ENCODE measurements at places on chromosomes 3 and 15.
A peak's percentile ranks its signal among the peaks of the same experiment; 100 is the strongest.

GRCh38 chr15:88218557-88219221 is 37.9 kb downstream of the NTRK3 start:
- no peak for DNase-seq
- H3K4me3 ChIP-seq = no peak overlapping the region
- no peak overlapping the region for H3K27ac ChIP-seq
- no peaks in the 10 kb centered on the region for H3K27me3 ChIP-seq
- no peaks in the 10 kb centered on the region for H3K36me3 ChIP-seq

DNA sequence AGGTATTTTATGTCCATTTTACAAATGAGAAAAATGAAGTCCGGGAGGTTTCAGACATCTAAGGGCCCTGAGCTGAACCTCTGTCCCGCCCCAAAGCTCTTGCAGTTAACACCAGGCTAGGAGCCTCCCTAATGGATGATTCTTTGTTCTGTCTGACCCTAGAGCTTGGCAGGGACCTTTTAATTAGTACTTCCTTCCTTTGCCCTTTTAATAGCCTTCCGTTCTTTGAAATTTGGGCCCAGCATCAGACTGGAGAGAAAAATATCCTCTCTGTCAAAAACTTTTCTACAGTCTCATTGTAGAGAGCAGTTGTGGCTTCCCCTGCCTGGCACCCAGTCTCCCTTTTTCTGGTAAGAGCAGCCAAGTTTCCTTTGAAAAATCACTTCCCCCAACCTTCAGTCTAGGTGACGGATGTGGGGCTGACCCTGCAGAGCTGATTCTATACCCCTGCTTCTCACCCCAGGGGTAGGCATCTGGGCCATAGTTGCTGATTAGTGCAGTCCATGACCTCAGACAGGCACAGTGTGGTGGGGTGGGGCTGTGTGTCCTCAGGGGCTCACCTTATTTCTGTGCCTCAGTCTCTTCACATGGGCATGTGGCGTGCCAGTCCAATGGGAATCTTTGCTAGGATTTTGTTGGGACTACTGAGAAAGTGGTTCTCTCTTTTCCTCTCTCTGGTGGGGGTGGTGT is 220.4 kb downstream of the ADAMTS9 start:
- no peak overlapping the region for H3K27ac ChIP-seq
- peaks cover 12% of the 10 kb centered on the region for H3K27me3 ChIP-seq
- no peaks in the 10 kb centered on the region for H3K36me3 ChIP-seq
- H3K4me1 ChIP-seq = peaks cover 4% of the 10 kb centered on the region

GRCh38 chr3:4821975-4822374 is 157.3 kb upstream of the BHLHE40 start:
- no peaks in the 10 kb centered on the region for H3K27me3 ChIP-seq
- peak overlapping the region; percentile 68 for H3K4me3 ChIP-seq
- peak overlapping the region; percentile 88 for H3K27ac ChIP-seq
- peaks cover 77% of the 10 kb centered on the region for H3K4me1 ChIP-seq
- DNase-seq = peak; percentile 81

- no peaks in the 10 kb centered on the region for H3K27me3 ChIP-seq
- DNase-seq = no peak
- no peaks in the 10 kb centered on the region for H3K36me3 ChIP-seq
- H3K27ac ChIP-seq = no peak overlapping the region
These were observed 528.9 kb downstream of the IGSF11 start for GRCh38 chr3:118505784-118506183.

DNA sequence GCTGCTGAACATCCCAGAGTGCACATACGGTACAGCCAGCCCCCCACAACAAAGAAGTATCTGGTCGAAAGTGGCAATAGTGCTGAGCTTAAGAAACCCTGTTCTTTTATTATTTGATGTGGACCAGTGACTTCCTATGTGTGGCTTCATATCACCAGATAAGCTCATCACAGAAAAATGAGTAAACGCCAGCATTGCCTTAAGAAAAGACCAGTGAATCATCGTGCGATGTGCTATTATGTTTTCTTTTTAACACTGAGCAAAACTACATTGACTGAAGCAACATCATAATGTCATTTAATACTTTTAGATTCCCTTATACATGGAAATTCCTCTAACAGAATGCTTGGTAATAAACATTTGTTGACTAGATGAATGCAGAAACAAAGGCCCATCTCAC is 45.2 kb upstream of the ARRDC4 start:
- H3K27me3 ChIP-seq = peaks cover 5% of the 10 kb centered on the region
- no peaks in the 10 kb centered on the region for H3K36me3 ChIP-seq
- no peak overlapping the region for H3K4me3 ChIP-seq
- no peak for DNase-seq

- H3K4me1 ChIP-seq = peaks cover 25% of the 10 kb centered on the region
- no peak for DNase-seq
- no peaks in the 10 kb centered on the region for H3K36me3 ChIP-seq
- no peak overlapping the region for H3K27ac ChIP-seq
- peaks cover 46% of the 10 kb centered on the region for H3K27me3 ChIP-seq
These were observed 3.1 kb downstream of the SPRED1 start for GRCh38 chr15:38255690-38256089.

GRCh38 chr15:67174864-67175573 is 79.4 kb downstream of the AAGAB start:
- peak overlapping the region; percentile 52 for H3K27ac ChIP-seq
- DNase-seq = peak; percentile 23
- H3K4me3 ChIP-seq = no peak overlapping the region
- peaks cover 69% of the 10 kb centered on the region for H3K36me3 ChIP-seq

- no peaks in the 10 kb centered on the region for H3K27me3 ChIP-seq
- no peak overlapping the region for H3K4me3 ChIP-seq
- peaks cover 22% of the 10 kb centered on the region for H3K4me1 ChIP-seq
These were observed 50.8 kb downstream of the LYSMD4 start for GRCh38 chr15:99682455-99682854.

- no peaks in the 10 kb centered on the region for H3K27me3 ChIP-seq
- H3K36me3 ChIP-seq = no peaks in the 10 kb centered on the region
- no peak overlapping the region for H3K27ac ChIP-seq
- no peak overlapping the region for H3K4me3 ChIP-seq
- H3K4me1 ChIP-seq = no peaks in the 10 kb centered on the region
- DNase-seq = no peak
These were observed 1079.5 kb downstream of the IGSF11 start for GRCh38 chr3:117955196-117955595.

DNA sequence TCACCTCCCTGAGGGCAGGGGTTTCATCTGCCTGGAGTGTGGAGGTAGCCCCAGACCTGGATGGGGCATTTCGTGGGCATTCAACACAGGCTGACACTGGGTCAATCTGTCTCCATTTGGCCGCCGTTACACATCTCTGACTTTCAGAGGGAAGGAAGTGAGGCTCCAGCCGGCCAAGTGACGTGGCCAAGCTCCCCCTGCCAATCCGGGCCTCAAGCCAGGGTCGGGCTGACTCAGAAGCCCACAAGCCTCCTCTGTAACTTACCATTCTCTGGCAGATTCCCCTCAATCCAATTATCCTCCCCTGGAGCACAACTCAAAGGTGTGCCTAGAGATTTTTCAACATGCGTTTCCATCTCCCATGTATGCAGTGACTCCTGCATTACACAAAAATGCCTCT is 227.6 kb downstream of the KLF13 start:
- H3K4me1 ChIP-seq = no peaks in the 10 kb centered on the region
- H3K27ac ChIP-seq = no peak overlapping the region
- no peaks in the 10 kb centered on the region for H3K27me3 ChIP-seq
- no peak overlapping the region for H3K4me3 ChIP-seq

DNA sequence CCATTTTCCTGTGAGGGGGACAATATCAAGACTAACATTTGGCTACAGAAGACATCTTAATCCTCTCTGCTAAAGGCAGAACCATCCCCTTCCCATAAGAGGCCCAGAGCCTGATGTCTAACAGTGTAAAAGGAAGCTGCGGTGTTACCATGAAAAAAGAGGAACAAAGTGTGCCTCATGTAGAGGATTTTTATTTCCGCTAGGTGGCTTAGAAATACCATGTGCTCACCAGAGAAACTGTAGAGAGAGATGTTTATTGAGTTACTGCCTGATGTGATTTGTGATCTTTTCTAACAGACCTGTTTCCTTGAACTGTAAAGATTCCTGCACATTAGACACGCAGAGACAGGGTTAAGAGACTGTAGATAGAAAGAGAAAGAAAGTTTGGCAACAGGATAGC is 22.0 kb downstream of the OR5H15 start:
- no peak overlapping the region for H3K27ac ChIP-seq
- no peaks in the 10 kb centered on the region for H3K36me3 ChIP-seq
- H3K4me1 ChIP-seq = peaks cover 4% of the 10 kb centered on the region
- no peak for DNase-seq
- H3K27me3 ChIP-seq = peaks cover 5% of the 10 kb centered on the region

- H3K4me3 ChIP-seq = no peak overlapping the region
- H3K27me3 ChIP-seq = peaks cover 11% of the 10 kb centered on the region
- no peaks in the 10 kb centered on the region for H3K36me3 ChIP-seq
- no peak for DNase-seq
- H3K27ac ChIP-seq = no peak overlapping the region
These were observed 1.9 kb downstream of the C3orf22 start for GRCh38 chr3:126556637-126557414.

DNA sequence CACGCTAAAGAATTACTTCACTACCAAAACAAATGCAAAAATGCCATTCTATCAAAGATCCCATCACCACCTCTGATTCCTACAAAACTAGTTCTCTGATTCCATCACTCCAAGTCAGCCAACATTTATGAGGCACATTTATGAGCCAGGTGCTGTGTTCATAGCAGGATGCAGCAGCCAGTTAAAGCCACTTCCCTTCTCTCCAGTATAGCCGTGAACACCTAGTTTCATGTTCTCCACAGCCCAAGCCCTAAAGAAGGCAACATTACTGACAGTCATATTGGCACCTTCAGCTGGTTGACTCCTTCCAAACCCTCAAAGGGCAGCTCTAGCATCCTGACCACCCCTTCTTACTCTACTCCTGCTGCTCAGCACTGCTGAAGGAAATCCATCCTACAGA is 36.4 kb downstream of the RYK start:
- DNase-seq = no peak
- H3K36me3 ChIP-seq = no peaks in the 10 kb centered on the region
- peaks cover 6% of the 10 kb centered on the region for H3K4me1 ChIP-seq
- H3K4me3 ChIP-seq = no peak overlapping the region
- H3K27ac ChIP-seq = no peak overlapping the region
- H3K27me3 ChIP-seq = peaks cover 2% of the 10 kb centered on the region

- no peak overlapping the region for H3K4me3 ChIP-seq
- no peak for DNase-seq
- no peak overlapping the region for H3K27ac ChIP-seq
- H3K27me3 ChIP-seq = no peaks in the 10 kb centered on the region
- peaks cover 42% of the 10 kb centered on the region for H3K4me1 ChIP-seq
These were observed 74.7 kb upstream of the C15orf39 start for GRCh38 chr15:75126864-75127580.

GRCh38 chr15:72838311-72838731 is 54.8 kb upstream of the ADPGK start:
- DNase-seq = no peak
- no peaks in the 10 kb centered on the region for H3K36me3 ChIP-seq
- peaks cover 31% of the 10 kb centered on the region for H3K27me3 ChIP-seq
- no peak overlapping the region for H3K4me3 ChIP-seq
- no peak overlapping the region for H3K27ac ChIP-seq
- no peaks in the 10 kb centered on the region for H3K4me1 ChIP-seq

- no peaks in the 10 kb centered on the region for H3K36me3 ChIP-seq
- H3K4me3 ChIP-seq = no peak overlapping the region
- H3K27me3 ChIP-seq = peaks cover 5% of the 10 kb centered on the region
- H3K4me1 ChIP-seq = no peaks in the 10 kb centered on the region
- H3K27ac ChIP-seq = no peak overlapping the region
These were observed 21.2 kb downstream of the GPR156 start for GRCh38 chr3:120263792-120264191.

- H3K27me3 ChIP-seq = no peaks in the 10 kb centered on the region
- H3K27ac ChIP-seq = no peak overlapping the region
- H3K4me1 ChIP-seq = no peaks in the 10 kb centered on the region
These were observed 114.1 kb upstream of the ADAMTS9 start for GRCh38 chr3:64801856-64802255.

DNA sequence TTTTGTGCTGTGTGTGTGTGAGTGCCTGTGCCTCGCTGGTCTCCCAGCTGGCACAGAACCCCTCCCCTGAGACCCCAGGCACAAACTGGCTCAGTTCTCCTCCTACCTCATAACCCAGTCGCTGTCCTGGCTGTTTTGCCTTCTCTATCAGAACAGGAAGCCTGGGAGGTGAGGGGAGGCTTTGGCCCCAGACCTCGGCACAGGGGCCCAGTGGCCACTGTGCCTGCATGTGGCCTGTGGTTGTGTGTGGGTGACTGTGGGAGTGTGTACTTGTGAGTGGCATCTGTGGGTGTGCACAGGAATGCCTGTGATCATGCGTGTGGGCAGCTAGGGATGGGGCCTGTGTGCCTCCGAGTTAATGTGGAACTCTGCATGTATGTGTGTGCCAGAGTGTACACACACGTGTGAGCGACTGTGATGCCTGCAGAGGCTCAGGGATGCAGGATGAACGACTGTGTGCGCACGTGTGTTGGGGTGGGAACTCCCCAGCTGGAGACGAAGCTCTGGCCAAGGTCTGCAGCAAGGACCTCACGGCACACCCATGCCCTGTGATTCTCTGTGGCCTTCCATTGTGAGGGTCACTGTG is 32.3 kb downstream of the PSTPIP1 start:
- no peaks in the 10 kb centered on the region for H3K27me3 ChIP-seq
- peaks cover 51% of the 10 kb centered on the region for H3K36me3 ChIP-seq
- H3K27ac ChIP-seq = peak overlapping the region; percentile 17
- no peak for DNase-seq
- H3K4me3 ChIP-seq = no peak overlapping the region

- no peaks in the 10 kb centered on the region for H3K36me3 ChIP-seq
- no peak overlapping the region for H3K4me3 ChIP-seq
- no peak overlapping the region for H3K27ac ChIP-seq
- peaks cover 6% of the 10 kb centered on the region for H3K27me3 ChIP-seq
- no peak for DNase-seq
- peaks cover 7% of the 10 kb centered on the region for H3K4me1 ChIP-seq
These were observed 75.8 kb downstream of the SQOR start for GRCh38 chr15:45710657-45711056.

GRCh38 chr3:111700054-111700453 is 104.9 kb upstream of the ZBED2 start:
- no peaks in the 10 kb centered on the region for H3K27me3 ChIP-seq
- DNase-seq = no peak
- peaks cover 2% of the 10 kb centered on the region for H3K36me3 ChIP-seq
- peaks cover 42% of the 10 kb centered on the region for H3K4me1 ChIP-seq

GRCh38 chr15:91541286-91541685 is 312.2 kb upstream of the SLCO3A1 start:
- H3K27me3 ChIP-seq = peaks cover 13% of the 10 kb centered on the region
- no peaks in the 10 kb centered on the region for H3K4me1 ChIP-seq
- no peak for DNase-seq

- H3K27me3 ChIP-seq = no peaks in the 10 kb centered on the region
- no peaks in the 10 kb centered on the region for H3K4me1 ChIP-seq
- no peak overlapping the region for H3K27ac ChIP-seq
- no peaks in the 10 kb centered on the region for H3K36me3 ChIP-seq
- no peak overlapping the region for H3K4me3 ChIP-seq
These were observed 78.3 kb downstream of the NAALADL2 start for GRCh38 chr3:174937478-174937877.

- H3K4me3 ChIP-seq = peak overlapping the region; percentile 28
- no peaks in the 10 kb centered on the region for H3K36me3 ChIP-seq
- DNase-seq = no peak
These were observed 28.1 kb upstream of the GHSR start for GRCh38 chr3:172476347-172476746.

GRCh38 chr3:100297784-100298183 is 36.8 kb upstream of the NIT2 start:
- no peaks in the 10 kb centered on the region for H3K27me3 ChIP-seq
- H3K27ac ChIP-seq = no peak overlapping the region
- H3K36me3 ChIP-seq = peaks cover 26% of the 10 kb centered on the region

- H3K36me3 ChIP-seq = peaks cover 67% of the 10 kb centered on the region
- H3K27ac ChIP-seq = no peak overlapping the region
- peaks cover 6% of the 10 kb centered on the region for H3K4me1 ChIP-seq
- H3K27me3 ChIP-seq = no peaks in the 10 kb centered on the region
These were observed 10.2 kb downstream of the MRPS22 start for GRCh38 chr3:139353920-139354556.

Data from T-helper 2 cell treated with Interferon-gamma antibody and Interleukin-4, amounts not matched to agents 5 μg/mL and 100 μg/mL, for 36 hours (primary cell).